Jurkat, Clone E6-1 (cell line): ENCODE measurements at places on chromosomes 12 and 14.

DNA sequence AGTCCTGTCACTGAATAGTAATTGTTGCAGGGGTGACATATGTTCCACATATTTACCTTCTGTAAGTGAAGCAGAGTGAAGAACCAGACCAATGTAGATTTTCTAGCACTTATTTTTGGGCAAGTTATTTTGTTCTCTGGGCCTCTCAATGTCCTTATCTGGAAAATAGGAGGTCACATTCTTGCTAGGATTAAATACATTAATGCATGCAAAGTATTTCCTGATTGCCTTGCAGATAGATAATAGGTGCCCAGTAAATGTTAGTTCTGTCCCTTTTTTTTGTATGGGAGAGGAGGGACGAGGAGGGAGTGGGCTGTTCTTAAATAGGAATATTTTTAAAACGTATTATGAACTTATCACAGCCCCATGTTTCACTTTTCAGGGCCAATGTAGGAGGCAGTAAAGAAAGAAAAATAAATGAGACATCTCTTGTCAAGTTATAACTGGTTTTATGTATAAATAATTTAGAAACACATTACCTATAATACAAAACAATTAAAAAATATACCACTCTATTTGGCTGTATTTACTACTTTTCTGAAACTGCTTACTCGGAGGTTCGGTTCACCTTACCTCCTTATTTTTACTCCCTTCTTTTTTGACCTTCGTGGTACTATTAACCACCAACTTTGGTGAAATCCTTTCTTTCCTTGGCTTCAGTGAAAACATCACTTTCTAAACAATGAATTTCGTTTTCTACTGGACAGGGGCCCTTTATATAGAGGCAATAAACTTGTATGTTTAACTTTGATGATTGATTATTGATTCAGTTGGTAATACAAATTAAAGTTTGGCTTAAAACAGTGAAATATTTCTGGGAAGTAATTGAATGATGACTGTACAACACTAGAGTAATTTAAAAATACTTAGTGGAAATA lies 41.9 kb downstream of the DIP2B start:
- DNase-seq, result no peak

DNA sequence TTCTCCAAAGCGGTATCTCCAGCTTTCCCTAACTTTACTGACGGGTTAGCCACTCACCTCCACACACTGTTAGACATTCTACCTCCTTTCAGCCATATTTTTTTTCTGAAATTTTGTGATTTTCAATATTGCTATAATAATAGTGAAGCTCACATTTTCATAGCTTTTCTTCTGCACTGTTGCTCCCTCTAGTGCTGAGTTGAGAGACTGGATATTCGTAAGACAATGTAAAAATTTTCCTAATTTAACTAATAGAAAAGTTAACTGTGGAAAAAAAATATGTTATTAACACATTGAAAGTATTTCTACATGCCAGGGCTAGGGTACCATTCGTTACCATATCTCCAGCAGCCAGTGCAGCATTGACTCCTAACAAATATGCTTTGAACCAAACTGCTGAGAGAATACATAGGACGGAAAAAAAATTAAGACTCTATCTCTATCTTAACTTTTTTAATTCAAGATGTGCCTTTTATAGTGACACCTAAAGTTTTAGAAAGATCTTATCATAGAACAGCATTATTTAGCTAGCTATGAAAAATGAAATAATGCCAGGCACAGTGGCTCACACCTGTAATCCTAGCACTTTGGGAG lies 48.7 kb upstream of the ABCC9 start:
- DNase-seq, result no peak

GRCh38 chr12:46164186-46164761 lies 104.6 kb downstream of the SLC38A1 start:
- no peak for DNase-seq

GRCh38 chr14:104353221-104353920 lies 215.0 kb downstream of the KIF26A start:
- DNase-seq, result no peak

GRCh38 chr12:1632702-1633101 lies 3.7 kb downstream of the WNT5B start:
- DNase-seq, result no peak

DNA sequence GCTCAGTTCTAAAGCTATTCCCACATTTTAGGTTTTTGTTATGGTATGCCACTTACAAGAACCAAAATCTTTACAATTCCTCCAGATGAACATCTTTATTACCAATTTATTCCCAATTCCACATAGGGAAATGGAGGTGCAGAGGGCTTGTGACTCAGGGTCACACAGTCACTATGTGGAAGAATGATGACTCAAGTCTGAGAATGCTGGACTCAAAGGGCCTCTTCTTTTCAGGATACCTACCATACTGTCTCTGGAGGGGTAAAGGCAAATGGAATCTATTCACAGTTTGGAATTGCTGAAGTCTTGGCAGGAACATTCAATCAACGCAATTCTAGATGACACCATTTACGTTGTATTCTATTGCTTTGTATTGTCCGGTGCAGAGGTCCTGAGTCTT lies 48.2 kb upstream of the MANSC4 start:
- no peak for DNase-seq
